ENCODE measurements at places on chromosomes 2 and 18. TPM values are rescaled to one million over a fixed set of nuclear protein-coding genes. Genes with fewer than 3 reads are reported as not detected.
A peak's percentile ranks its signal among the peaks of the same experiment; 100 is the strongest.

- H3K36me3 ChIP-seq, result peaks cover 93% of the 10 kb centered on the region
- H3K27me3 ChIP-seq, result no peaks in the 10 kb centered on the region
- H3K4me1 ChIP-seq, result no peaks in the 10 kb centered on the region
- H3K4me3 ChIP-seq, result no peak overlapping the region
- DNase-seq, result no peak
- H3K27ac ChIP-seq, result no peak overlapping the region
Measured at GRCh38 chr18:74514860-74515495, 18.8 kb downstream of the CNDP2 start.

GRCh38 chr2:205180730-205181129 is 501.6 kb upstream of the NRP2 start:
- no peaks in the 10 kb centered on the region for H3K27me3 ChIP-seq
- DNase-seq, result no peak
- no peaks in the 10 kb centered on the region for H3K36me3 ChIP-seq
- no peaks in the 10 kb centered on the region for H3K4me1 ChIP-seq
- H3K4me3 ChIP-seq, result no peak overlapping the region

The POTEJ gene
- not detected for total RNA-seq

- no peak overlapping the region for H3K4me3 ChIP-seq
- H3K4me1 ChIP-seq, result no peaks in the 10 kb centered on the region
- peaks cover 8% of the 10 kb centered on the region for H3K27me3 ChIP-seq
- DNase-seq, result no peak
- H3K36me3 ChIP-seq, result no peaks in the 10 kb centered on the region
Measured at GRCh38 chr2:196511258-196512168, 128.0 kb upstream of the CCDC150 start.

- no peak for DNase-seq
- peaks cover 29% of the 10 kb centered on the region for H3K27me3 ChIP-seq
- H3K4me3 ChIP-seq, result peak overlapping the region; percentile 72
- no peaks in the 10 kb centered on the region for H3K36me3 ChIP-seq
- peaks cover 18% of the 10 kb centered on the region for H3K4me1 ChIP-seq
Measured at GRCh38 chr2:10720306-10720705, 1.1 kb upstream of the ATP6V1C2 start.

- H3K4me1 ChIP-seq, result no peaks in the 10 kb centered on the region
- no peak for DNase-seq
- no peak overlapping the region for H3K4me3 ChIP-seq
- H3K27ac ChIP-seq, result no peak overlapping the region
- no peaks in the 10 kb centered on the region for H3K36me3 ChIP-seq
Measured at GRCh38 chr18:80231616-80232015, 15.7 kb downstream of the PARD6G start.

DNA sequence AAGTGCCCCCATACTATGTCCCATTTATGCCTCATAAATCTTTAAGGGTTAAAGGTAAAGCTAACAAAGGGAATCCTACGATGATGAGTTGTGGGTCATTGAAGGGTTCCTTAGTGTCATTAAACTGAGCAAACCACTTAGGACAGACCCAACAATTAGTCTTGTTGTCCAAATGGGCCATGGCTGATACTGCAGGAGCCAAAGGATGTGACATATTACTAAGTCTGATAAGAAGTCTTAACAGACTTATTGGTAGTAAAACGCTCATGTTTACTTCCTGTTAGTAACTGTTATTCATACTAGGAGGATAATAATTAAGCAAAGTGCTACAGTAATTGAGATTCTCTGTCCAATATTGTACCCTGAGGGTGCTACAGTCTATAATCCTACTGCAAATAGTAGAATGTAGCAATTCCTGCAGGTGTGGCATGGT is 96.8 kb downstream of the PTPN4 start:
- H3K27ac ChIP-seq, result no peak overlapping the region
- no peak for DNase-seq
- no peaks in the 10 kb centered on the region for H3K27me3 ChIP-seq

DNA sequence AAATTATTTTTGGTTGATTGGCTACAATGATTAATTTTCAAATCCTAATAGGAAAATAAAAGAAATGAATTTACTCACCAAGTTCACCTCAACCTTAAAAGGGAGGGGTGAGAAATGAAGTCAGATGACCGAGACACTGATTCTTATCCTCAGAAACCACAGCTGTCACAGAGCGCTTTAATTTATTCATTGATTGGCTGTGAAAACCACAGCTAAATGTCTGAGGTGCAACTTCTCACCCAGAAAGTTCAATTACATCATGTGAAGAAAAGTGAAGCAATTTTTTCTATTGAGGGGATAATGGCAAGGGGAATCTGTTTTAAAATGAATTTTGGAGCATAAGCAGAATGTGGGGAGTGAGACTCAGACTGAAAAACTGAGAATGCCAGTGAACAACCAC is 128.4 kb downstream of the RNF152 start:
- H3K27ac ChIP-seq, result no peak overlapping the region
- no peak for DNase-seq
- no peak overlapping the region for H3K4me3 ChIP-seq
- H3K36me3 ChIP-seq, result no peaks in the 10 kb centered on the region
- no peaks in the 10 kb centered on the region for H3K4me1 ChIP-seq

The ANKRD53 gene
- total RNA-seq, result 0.71 TPM

DNA sequence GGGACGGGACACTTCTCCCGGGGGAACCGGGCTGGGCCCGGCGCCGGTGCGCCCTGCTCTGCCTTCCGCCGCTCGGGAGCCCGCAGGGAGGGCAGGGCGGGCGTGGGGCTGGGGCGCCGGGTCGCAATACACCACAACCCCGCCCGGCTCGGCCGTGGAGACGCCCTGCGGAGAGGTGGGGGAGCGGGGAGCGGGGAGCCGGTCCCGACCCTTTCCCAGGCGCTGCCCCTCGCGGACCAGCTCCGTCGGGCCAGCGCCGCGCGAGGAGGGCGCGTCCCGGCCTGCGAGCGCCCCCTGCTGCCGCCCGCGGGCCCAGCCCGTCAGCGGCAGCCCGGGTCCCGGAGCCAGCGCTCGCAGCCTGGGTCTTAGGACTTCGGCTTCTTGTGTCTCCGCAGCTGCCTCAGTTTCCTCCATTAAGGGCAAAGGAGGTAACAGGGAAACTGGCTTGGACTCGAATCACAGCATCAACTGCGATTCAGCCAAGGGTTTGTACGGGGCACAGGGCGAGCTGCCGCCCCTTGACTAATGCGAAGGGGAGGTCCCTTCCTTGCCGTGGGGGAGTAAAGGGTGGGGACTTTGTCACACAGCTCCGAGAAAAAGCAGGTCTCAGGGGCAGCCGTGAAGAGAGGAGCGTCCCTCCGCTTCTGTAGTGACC is 635 bp upstream of the ADRA2B start:
- H3K27me3 ChIP-seq, result peaks cover 22% of the 10 kb centered on the region
- peaks cover 25% of the 10 kb centered on the region for H3K4me1 ChIP-seq
- no peaks in the 10 kb centered on the region for H3K36me3 ChIP-seq
- H3K27ac ChIP-seq, result peak overlapping the region; percentile 41

DNA sequence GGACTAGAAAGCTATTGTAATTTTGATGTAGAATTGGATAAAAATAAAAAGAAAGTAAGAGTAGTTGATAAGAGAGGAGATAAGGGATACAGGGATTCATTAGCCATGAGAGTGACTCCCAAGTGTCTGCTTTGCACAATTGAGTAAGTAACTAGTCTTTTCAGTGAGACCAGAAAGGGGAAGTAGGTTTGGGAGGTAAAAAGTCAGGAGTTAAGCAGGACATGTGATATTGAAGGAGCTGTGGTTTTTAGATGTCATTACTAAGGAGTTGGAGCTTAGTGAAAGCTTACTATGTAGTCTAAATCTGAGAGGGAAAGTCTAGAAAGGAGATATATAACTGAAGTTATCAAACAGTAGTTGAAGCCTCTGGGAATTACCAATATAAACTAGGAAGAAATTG is 93.4 kb downstream of the SLC5A7 start:
- DNase-seq, result no peak
- no peaks in the 10 kb centered on the region for H3K36me3 ChIP-seq
- H3K4me3 ChIP-seq, result no peak overlapping the region
- no peaks in the 10 kb centered on the region for H3K27me3 ChIP-seq
- H3K27ac ChIP-seq, result no peak overlapping the region

GRCh38 chr18:55510809-55511208 is 77.2 kb downstream of the TCF4 start:
- peaks cover 52% of the 10 kb centered on the region for H3K4me1 ChIP-seq
- no peaks in the 10 kb centered on the region for H3K27me3 ChIP-seq
- peak overlapping the region; percentile 61 for H3K4me3 ChIP-seq
- H3K27ac ChIP-seq, result peak overlapping the region; percentile 68
- no peak for DNase-seq

The USP40 gene
- total RNA-seq, result 30.4 TPM

The LRP2 gene
- not detected for total RNA-seq

The SKOR2 gene
- not detected for total RNA-seq

DNA sequence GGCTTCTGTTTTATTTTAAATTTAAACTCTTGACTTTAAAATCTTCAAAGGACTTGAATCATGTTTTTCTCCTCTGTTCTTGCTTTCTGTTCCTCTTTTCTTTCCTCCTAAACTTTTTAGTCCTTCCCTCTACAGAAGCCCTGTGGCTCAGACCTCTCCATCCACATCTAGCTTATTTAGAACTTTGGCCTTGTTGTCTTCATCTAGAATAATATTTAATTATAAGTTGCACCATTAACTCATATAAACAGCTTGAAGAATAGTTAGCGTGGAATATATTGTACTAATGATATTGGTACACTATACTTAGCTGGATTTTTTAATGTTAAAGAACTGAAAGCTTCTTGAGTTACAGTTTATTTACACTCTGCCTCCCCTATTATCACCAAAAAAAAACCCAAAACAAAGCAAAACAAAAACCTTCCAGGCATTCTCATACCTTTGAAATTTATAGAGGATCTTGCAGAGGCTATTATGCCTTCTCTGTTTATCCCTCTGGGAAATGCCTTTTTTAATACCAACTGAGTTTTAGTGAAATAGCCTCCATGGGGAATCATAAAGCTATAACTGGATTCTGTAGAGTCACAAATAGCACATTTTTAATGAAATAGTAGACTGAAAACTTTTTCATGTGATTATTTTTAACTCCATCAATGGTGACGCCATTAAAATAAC is 9.2 kb upstream of the CCDC141 start:
- no peaks in the 10 kb centered on the region for H3K27me3 ChIP-seq
- H3K4me1 ChIP-seq, result peaks cover 22% of the 10 kb centered on the region
- no peaks in the 10 kb centered on the region for H3K36me3 ChIP-seq
- no peak overlapping the region for H3K4me3 ChIP-seq
- peak overlapping the region; percentile 61 for H3K27ac ChIP-seq

The ITGA4 gene
- 89.2 TPM for total RNA-seq

The ACSL3 gene
- total RNA-seq, result 41.2 TPM

The PLGLB1 gene
- 8.3 TPM for total RNA-seq

DNA sequence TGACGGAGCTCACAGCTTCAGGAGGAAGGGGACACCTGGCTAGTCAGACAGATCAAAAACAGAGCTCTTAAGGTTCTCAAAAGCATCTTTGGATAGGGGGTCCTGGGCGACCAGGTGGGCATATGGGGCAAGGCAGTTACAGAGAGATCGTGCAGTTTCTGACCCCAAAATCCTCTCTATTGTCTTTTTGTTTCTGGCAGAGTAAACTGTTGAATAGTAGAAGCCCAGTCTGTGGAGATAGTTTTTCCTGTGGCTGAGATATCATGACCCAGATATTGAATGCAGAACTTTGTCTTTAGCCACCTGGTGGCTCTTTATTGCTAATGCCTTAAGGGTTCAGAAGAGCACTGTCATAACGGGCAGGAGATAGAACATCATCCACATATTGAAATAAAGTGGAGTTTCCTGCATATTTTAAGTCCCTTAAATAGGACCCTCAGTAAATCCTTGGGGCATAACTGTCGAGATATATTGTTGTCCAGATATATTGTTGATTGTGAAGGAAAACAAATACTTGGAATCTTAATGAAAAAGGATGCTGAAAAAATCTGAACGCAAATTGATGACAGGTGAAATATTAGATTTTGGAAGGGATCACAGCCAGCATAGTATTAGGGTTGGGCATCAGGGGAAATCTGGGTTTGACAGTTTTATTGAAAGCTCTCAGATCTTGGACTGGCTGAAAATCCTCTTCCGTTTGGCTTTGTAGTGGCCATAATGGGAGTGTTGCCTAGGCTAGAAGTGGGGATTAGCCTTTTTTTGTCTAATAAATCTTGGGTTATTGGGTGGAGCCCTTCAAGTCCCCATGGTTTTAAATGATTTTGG is 14.1 kb upstream of the ZDBF2 start:
- no peaks in the 10 kb centered on the region for H3K36me3 ChIP-seq
- H3K27ac ChIP-seq, result no peak overlapping the region
- H3K4me3 ChIP-seq, result no peak overlapping the region
- peaks cover 57% of the 10 kb centered on the region for H3K27me3 ChIP-seq
- H3K4me1 ChIP-seq, result peaks cover 8% of the 10 kb centered on the region

GRCh38 chr2:10301941-10302478 is 694 bp upstream of the HPCAL1 start:
- DNase-seq, result no peak
- peak overlapping the region; percentile 96 for H3K4me3 ChIP-seq
- H3K36me3 ChIP-seq, result peaks cover 2% of the 10 kb centered on the region
- peaks cover 58% of the 10 kb centered on the region for H3K4me1 ChIP-seq
- no peaks in the 10 kb centered on the region for H3K27me3 ChIP-seq

GRCh38 chr2:165401285-165401852 is 68.1 kb upstream of the CSRNP3 start:
- no peaks in the 10 kb centered on the region for H3K36me3 ChIP-seq
- H3K27ac ChIP-seq, result no peak overlapping the region
- H3K27me3 ChIP-seq, result peaks cover 13% of the 10 kb centered on the region
- H3K4me1 ChIP-seq, result no peaks in the 10 kb centered on the region
- H3K4me3 ChIP-seq, result no peak overlapping the region

The NDC80 gene
- 2.6 TPM for total RNA-seq

DNA sequence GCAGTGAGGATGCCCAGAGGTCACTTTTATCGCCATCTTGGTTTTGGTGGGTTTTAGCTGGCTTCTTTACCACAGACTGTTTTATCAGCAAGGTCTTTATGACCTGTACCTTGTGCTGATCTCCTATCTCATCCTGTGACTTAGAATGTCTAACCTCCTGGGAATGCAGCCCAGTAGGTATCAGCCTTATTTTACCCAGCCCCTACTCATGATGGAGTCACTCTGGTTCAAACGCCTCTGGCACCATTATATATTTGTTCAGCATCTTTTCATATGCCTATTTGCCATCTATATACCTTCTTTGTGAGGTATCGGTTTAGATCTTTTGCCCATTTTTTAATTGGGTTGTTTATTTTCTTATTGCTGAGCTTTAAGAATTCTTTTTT is 7.2 kb upstream of the CCNT2 start:
- H3K36me3 ChIP-seq, result no peaks in the 10 kb centered on the region
- H3K4me3 ChIP-seq, result no peak overlapping the region
- no peak for DNase-seq
- H3K27me3 ChIP-seq, result no peaks in the 10 kb centered on the region
- no peaks in the 10 kb centered on the region for H3K4me1 ChIP-seq
- no peak overlapping the region for H3K27ac ChIP-seq

DNA sequence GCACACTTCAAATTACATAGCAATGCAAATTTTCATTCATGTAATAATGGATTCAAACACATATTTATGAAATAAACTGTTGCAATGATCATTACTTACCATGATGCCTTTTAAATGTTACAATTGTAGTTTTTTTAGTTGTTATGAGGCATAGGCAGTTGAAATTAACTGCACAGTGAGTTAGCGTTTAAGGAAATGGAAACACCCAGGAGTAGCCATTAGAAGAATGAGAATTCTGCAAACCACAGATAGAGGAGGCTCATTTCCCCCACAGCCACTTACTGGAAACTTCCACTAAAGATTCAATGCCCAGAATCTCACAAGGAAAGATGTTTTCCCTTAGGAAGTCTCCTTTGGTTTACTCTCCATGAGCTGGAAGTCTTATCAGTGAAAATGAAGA is 8.4 kb downstream of the ARL4C start:
- H3K27me3 ChIP-seq, result no peaks in the 10 kb centered on the region
- no peak for DNase-seq
- H3K27ac ChIP-seq, result no peak overlapping the region
- H3K4me1 ChIP-seq, result peaks cover 72% of the 10 kb centered on the region
- H3K36me3 ChIP-seq, result peaks cover 14% of the 10 kb centered on the region
- H3K4me3 ChIP-seq, result no peak overlapping the region
